ENCODE measurements at places on chromosomes 2 and 18.

DNA sequence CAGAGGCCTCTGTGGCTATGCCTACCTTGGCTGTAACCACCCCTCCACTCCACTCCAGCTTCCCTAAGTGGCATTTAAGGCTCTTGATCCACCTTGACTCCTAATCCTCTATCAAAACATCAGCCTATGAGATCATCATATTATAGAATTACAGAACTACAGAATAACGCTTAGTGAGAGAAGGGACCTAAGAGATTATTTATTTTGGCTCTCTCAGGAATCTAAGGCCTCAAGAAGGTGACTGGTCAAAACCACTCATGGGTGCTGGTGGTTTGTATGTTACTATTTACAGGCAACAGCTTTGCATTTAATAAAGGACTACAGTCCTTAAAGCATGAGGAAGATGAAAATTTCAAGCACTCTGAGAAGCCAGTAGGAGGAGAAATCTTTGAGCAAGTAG, 118.8 kb downstream of the FSHR start:
- no peak for DNase-seq

DNA sequence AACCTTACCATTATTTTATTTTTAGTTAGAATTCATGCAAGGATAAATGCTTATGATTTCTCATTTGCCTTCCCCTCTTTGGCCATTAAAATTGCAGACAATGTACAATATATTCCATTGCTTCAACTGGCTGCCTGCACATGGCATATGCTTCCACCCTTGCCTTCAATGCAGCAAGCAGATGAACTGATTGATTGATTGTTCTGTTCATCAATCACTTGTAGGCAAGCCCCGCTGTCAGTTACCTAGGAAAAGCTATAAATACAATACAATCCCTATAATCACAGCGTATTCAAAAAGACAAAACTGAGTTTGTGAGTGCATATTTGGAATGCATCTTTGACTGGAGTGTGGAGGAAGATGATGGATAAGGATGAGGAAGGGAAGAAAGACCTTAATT, 73.6 kb upstream of the CAVIN2 start:
- DNase-seq = no peak

DNA sequence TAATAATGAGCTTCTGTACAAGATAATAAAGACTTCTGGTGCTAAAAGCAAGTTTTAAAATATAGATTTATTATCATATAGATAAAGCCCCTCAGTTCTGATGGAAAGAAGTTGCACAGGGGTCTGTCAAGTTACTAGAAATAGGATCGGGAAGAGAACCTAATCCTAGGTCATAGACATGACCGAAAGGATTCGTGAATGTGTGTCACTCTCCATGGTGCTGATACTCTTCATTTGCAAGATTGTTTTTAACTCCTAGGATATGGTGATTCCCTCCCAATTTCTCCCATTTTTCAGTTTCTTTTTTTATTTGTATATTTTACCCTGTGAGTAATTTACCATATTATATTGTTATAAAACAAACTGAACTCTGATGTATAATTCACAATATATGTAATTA, 58.9 kb upstream of the CTNNA2 start:
- DNase-seq = no peak

DNA sequence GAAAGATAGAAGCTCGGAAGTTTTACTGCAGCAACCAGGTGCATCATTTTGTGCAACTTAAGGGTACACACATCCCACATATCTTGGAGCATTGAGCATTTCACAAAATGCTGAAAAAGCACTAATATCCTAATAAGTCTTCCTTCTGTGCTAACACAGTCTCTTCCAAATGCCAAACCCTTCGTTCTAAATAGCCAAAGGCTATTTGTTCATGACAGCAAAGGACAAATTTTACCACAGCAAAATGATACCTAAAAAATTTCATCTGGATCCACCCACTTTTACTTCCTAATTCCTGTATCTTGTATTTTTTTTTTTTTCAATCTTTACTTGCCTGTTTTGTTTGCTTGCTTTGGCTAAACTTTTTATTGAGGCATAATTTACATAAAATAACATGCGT, 435.0 kb downstream of the RND3 start:
- DNase-seq = no peak

DNA sequence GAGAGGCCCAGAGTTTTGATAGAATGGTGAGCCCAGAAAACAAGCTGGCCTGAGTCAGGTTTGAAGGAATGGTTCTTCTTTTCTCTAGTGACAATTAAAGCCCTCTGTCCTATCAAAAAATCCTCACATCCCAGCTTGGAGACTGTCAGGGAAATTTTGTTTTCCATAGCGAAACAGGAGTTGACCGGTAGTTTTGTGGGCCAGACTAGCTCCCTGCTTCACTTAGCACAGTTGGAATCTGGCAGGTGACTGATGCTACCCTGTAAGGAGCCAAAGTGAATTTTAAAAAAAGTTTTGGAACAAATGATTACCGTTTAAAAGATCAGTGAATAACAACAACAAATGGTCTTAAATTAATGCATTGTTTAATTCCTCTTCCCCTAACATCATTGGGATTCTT, 6.7 kb downstream of the NAB1 start:
- DNase-seq = no peak

- DNase-seq = no peak
These were observed 22.9 kb downstream of the ATOH8 start for GRCh38 chr2:85776672-85777071.

DNA sequence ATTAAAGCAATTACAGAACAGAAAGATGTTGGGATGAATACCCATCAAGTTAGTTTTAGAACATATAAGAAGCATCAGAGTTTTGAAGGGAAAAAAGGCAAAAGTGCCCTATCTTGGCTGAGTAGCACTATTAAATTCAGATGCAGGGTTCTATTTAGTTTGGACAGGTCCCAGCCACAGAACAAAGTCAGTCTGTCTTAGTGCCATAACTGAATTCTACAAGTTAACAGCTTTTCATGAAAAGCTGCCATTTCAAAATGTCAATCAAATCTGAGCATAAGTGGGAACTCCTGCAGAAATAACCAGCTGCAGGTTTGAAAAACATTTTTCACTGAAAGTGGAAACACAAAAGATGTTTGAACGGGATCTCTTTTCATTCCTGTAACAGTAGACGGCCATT, 160.4 kb downstream of the SRBD1 start:
- no peak for DNase-seq

GRCh38 chr2:48362515-48362914, 167.4 kb upstream of the STON1 start:
- DNase-seq = no peak

DNA sequence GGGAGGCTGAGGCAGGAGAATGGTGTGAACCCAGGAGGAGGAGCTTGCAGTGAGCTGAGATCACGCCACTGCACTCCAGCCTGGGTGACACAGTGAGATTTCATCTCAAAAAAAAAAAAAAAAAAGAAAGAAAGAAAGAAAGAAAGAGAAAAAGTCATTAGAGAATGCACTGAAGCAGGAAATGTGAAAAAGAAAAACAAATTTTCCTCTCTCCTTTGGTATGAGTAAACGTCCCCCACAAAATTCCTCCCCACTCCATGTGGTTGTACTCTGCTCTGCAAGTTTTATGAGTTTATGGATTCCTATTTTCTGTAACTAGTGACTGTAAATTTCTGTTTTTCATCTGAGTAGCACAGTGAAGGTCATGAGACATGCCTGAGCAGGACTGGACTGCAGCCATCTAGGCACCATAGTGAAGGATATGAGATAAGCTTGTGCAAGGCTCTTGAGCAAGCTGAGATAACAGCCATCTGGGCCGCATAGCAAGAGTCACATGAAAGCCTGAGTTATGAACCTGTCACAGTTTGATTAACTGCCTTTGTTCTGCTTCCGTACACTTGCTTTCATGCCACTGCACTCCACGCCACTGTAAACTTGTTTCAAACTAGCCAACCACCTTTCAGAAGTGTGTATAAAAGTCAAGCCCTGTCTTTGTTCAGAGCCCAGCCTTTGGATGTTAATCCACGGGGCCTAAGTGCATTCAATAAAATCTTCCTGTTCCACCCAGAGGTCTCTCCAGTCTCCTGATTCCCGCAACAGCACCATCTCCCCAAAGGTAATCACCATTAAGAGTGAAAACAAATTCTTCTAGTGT, 50.2 kb downstream of the SKA1 start:
- peak; percentile 13 for DNase-seq

GRCh38 chr18:7079231-7079630, 38.4 kb downstream of the LAMA1 start:
- no peak for DNase-seq

Data from RPMI7951 (cell line).